ENCODE measurements at places on chromosomes 4 and X.

GRCh38 chrX:123962006-123962467 is 531 bp downstream of the STAG2 start:
- no peak for DNase-seq

DNA sequence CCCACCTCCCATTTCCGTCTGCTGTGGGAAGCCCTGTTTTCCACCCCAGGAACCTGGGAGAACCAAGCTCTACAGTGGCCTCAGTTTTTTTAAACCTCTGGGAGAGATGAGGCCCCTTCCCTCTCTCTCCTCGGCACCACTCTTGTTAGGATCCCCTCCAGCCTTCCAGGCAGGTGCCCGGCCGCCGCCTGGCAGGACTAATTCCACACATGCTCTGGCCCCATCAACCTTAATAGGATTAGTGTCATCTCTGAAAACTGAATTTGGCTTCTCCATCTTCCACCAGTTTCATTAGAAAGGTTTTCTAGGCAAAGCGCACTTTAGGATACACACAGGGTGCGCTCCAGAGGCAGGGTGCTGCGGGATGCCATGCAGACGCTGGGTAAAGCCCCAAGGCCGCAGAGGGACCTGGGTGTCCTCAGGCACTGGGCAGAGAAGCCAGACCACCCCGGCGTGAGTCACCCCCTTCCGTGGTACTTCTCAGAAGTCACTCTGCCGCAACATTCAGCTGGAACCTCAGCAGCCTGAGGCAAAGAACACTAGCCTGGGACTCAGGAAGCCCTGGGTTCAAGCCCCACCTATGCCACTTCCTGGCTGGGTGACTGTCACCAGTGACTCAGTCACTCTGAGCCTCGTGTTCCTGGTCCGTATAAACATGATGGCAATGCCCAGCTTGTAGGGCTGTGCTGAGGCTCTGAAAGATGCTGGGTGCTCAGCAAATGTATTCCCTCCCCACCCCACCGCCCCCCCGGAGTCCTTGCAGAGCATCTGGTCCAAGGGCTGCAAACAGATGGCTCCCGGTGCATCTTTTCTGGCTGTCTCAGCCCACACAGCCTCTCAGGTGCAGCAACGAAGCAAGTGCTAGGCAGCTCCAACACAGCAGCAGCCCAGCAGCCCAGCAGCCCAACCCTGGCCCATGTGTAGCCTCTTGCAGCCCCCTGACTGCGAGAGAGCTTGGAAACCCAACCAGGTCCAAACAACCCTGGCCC is 29.1 kb downstream of the PPP2R2C start:
- DNase-seq = no peak

DNA sequence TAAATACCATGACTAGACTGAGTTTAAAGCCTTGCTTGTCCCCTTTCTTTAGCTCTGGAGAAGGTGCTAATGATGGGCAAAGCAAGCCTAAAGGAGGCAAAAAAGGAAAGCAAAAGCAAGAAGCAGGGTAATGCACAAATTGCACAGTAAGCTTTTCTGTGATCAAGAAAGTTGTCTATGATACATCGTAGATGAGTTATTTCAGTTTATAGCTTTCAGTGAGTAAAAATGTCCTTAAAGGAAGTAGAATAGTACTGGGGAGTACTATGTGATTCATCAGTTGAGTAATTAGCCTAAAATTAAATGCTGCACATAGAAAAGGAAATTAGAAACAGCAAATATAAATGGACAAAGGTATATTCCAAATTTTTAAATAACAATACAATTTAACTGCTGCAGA is 50.2 kb upstream of the PDE5A start:
- no peak for DNase-seq

DNA sequence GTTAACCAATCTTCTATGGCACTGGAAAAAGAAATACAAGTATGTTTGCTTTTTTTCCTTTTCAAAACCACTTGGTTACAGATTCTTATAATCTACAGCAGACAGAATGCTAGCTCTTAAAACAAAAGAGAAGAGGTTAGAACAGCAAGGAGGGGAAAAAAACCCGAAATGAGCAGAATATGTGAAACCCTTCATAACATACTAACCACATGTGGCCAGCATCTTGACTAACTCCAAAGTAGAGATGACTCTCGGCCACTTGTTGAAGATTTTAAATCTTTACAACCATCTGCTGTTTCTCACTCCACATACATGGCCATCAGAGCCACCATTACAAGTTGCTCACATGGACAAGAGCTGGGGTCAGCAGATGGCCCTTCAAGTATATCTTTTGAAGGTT is 100.3 kb downstream of the PAPSS1 start:
- DNase-seq = no peak

- DNase-seq = no peak
Measured at GRCh38 chr4:122908223-122908622, 14.2 kb downstream of the NUDT6 start.

DNA sequence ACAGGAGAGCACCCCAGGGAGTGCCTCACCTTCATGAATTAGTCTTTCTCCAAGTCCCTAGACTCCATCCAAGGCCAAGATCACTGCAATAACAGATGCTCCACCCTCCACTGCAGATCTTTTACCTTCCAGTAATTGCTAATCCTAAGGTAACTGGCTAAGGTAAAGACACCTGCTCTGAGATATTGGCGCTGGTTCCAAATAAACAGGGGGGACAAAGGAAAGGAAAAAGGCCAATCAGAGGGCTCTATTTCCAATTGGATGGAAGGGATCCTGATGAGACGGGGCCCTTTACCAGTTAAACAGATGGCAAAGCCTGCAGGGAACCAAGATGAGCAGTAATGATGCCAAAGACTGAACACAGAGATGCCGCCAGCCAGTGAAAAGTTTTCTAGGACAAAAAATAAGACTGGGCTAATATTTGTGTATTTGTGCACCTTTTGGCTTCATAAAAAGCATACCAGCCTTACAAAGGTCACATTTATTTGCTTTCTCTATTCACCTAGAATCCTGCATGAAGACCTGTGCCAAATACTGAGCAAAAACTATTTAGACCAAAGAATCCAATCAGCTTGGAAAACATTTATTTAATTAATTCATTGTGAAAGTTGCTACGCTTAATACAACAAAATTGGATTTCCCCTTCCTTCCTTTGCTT is 148.5 kb downstream of the PPP3CA start:
- DNase-seq = no peak

- DNase-seq = no peak
Measured at GRCh38 chrX:153434801-153435200, 11.1 kb downstream of the TREX2 start.

- no peak for DNase-seq
Measured at GRCh38 chrX:151973851-151974335, 583 bp downstream of the GABRE start.

Data from activated naive CD8-positive, alpha-beta T cell treated with anti-CD3 and anti-CD28 coated beads, Interleukin-2, amount 50 U/mL, for 24 hours (primary cell).